ENCODE measurements at places on chromosomes 12 and 14.

- DNase-seq, result no peak
These were observed 3.7 kb downstream of the CLEC4A start for GRCh38 chr12:8127138-8127537.

DNA sequence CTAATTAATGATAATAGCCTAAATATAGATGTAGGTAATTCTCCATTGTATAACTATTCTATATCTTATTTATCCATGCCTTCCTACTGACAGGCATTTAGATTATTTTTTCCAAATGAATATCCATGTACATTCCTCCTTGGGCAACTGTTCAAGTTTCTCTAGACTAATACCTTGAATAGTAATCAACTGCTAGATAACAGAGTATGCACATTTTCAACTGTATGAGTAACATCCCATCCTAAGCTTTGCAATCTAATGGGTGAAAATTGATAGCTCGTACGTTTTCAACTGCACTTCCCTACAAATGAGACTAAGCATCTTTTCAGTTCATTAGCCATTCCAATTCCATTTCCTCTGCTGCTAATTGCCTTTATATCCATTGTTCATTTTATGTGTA is 37.0 kb downstream of the YAF2 start:
- no peak for DNase-seq

- DNase-seq, result no peak
These were observed 115.4 kb upstream of the PRICKLE1 start for GRCh38 chr12:42704810-42705401.

GRCh38 chr12:120853188-120853587 is 51.0 kb downstream of the SPPL3 start:
- no peak for DNase-seq

GRCh38 chr12:44225149-44225510 is 389.2 kb downstream of the TMEM117 start:
- DNase-seq, result no peak

DNA sequence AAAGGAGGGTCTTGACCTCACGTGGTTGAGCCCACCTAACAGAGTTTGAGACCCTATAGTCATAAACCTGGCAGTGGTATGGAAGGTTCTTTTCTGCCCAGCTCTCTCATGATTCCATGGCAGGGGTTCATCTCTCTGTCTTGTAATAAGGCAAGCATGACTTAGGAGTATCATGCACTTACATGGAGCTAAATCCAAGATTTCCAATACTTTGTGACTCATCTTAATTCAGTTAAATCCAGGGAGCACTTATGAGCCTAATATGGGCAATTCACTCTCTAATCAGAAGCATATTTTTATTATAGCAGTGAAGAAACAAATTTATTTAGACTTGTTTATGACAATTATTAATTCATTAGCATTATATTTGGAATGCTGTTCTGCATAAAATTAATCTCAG is 131.8 kb upstream of the CPSF6 start:
- DNase-seq, result no peak
